ENCODE measurements at places on chromosomes 11 and 22.

- DNase-seq = no peak
Measured at GRCh38 chr11:77386178-77386577, 84.7 kb upstream of the GDPD4 start.

GRCh38 chr11:86395061-86395551 is 20.4 kb downstream of the CCDC81 start:
- no peak for DNase-seq

DNA sequence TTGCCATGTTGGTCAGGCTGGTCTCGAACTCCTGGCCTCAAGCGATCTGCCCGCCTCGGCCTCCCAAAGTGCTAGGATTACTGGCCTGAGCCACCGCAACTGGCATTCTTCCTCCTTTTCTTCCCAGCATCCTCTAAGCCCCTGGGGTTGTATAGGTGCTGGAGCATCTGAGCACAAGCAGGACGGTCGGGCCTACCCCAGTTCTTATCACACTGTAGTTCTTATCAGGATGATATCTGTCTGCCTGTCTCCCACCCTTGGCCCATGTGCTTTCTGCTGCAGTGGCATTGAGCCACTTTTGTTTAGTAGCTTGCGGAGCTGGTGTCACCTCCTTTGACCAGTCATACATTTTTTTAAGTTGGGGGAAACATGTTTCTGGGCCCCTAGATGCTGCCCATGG is 1.9 kb downstream of the RHOD start:
- no peak for DNase-seq

DNA sequence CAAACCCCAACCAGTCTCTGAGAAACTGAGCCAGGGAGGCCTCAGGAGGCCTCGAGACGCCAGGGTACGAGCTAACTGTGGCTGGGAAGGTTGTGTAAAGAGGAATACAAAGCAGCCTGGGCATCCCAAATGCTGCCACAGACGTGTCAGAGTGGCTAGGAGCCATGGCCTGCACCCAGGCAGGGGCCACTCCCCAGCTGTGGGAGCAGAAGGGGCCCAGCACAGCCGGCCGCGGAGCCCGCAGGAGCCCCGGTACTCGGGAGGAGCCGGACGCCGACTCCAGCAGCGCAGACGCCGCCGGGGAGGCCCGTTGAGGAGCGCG is 349.8 kb upstream of the B3GAT1 start:
- no peak for DNase-seq

- DNase-seq = no peak
Measured at GRCh38 chr11:128294671-128295050, 292.7 kb downstream of the ETS1 start.

DNA sequence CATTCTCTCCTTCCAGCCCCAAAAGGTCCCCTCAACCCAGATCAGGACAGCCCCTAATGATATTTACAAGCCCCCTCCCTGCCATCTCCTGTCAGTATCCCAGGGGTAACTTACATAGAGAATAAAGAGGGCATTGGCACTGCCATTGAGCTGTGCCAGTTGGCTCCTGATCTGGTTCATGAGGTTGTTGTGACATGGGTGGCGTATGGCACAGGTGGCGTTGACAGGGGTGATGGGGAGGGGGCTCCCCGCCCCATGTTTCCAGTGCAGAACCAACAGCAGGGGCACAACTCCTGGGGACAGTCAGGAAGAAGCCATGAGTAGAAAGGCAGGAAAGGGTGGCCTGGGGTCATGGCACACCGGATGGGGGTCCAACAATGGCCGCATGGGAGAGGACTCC is 1.9 kb downstream of the LIF start:
- no peak for DNase-seq

- DNase-seq = no peak
Measured at GRCh38 chr11:17775035-17775348, 40.4 kb downstream of the KCNC1 start.

GRCh38 chr11:121575250-121575962 is 122.6 kb upstream of the SORL1-AS1 start:
- DNase-seq = no peak

GRCh38 chr11:35626501-35626900 is 8.2 kb downstream of the FJX1 start:
- DNase-seq = no peak

DNA sequence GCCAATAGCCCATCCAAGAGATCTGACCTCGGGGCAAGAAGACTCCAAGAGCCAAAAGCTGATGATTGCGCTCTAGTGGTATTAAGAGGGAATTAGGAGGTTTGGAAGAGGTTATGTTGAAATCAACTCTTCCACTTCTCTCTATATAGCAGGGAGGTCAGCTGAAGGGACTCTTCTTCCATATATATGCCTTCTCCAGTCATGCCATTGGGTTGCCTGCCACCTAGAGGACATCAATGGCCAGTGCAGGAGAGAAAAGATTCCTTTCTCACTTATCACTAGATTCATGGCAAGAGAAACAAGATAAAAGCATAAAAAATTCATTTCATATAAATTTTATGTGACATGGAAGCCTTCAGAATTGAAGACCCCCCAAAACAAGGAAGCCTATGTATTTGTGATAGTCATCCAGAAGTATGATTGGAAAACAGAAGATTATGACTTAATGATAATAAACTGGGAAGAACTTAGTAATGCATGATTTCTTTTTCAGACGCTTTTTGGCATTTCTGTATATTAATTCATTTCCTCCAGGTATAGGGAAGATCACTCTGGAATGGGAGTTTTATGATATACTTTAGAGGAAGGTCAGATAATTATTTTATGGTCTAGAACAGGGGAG is 435.1 kb upstream of the DDI1 start:
- no peak for DNase-seq

- DNase-seq = no peak
Measured at GRCh38 chr11:123054301-123055065, 7.5 kb downstream of the HSPA8 start.

- DNase-seq = peak; percentile 22
Measured at GRCh38 chr11:363948-364761, 5.1 kb upstream of the B4GALNT4 start.

DNA sequence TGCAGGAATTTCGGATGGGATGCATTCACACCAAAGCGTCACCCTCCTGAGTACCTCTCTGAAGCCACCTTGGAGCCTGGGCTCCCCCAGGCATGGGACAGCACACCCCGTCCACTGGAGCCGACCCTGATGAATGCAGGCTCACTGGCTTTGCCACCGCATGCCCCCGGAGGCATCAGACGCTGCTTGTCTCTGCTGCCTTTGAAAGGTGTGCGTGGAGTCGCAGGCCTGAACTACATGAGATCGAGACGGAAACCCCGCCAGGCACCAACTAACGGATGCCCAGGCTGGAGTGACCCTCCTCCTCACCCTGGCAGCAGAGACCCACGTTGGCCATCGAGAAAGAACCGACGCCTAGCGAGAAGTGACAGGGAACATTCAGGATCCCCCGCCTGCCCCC is 22.5 kb downstream of the KRTAP5-5 start:
- DNase-seq = no peak

- no peak for DNase-seq
Measured at GRCh38 chr22:48856308-48856615, 971.4 kb downstream of the BRD1 start.
